ENCODE measurements at places on chromosomes 2 and 18. TPM values are rescaled to one million over a fixed set of nuclear protein-coding genes. Genes with fewer than 3 reads are reported as not detected.

GRCh38 chr2:138948070-138948539, 167.9 kb upstream of the NXPH2 start:
- DNase-seq: no peak

GRCh38 chr2:113707106-113707505, 49.3 kb downstream of the SLC35F5 start:
- DNase-seq: no peak

GRCh38 chr2:6054161-6054671, 362.0 kb downstream of the SOX11 start:
- no peak for DNase-seq

The GPR39 gene
- total RNA-seq: not detected

DNA sequence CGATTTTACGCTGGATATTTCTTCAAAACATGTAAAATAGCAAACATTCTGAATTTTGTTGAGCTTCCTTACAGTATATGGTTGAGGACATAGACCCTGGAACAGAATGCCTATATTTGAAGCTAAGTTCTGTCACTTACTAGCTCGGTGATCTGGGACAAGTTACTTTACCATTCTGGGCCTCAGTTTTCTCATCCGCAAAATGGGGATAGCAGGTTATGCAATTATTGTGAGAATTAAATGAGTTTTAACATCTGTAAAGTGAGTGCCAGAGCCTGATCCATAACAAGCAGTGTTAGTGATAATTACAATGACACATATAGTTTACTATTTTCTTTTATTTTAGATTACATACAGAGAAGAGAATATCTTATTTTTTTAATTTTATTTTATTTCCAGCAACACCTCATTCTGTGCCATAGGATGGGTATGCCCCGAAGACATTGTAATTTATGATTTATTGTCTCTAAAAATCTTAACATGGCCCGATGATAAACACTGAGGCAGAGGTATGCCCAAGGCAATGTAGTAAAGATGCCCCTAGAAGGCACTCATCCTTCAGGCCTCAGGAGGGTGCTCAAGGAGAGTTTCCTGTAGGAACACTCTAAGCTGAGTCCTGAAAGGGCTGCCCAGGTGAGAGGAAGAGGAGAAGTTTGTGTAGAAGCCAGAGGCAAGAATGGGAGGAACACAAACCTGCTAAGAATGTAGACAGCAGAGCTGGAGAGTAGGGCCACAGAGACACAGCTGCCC, 250.9 kb downstream of the BCL11A start:
- DNase-seq: no peak

GRCh38 chr18:5729983-5730699, 165.2 kb downstream of the TMEM200C start:
- DNase-seq: no peak

DNA sequence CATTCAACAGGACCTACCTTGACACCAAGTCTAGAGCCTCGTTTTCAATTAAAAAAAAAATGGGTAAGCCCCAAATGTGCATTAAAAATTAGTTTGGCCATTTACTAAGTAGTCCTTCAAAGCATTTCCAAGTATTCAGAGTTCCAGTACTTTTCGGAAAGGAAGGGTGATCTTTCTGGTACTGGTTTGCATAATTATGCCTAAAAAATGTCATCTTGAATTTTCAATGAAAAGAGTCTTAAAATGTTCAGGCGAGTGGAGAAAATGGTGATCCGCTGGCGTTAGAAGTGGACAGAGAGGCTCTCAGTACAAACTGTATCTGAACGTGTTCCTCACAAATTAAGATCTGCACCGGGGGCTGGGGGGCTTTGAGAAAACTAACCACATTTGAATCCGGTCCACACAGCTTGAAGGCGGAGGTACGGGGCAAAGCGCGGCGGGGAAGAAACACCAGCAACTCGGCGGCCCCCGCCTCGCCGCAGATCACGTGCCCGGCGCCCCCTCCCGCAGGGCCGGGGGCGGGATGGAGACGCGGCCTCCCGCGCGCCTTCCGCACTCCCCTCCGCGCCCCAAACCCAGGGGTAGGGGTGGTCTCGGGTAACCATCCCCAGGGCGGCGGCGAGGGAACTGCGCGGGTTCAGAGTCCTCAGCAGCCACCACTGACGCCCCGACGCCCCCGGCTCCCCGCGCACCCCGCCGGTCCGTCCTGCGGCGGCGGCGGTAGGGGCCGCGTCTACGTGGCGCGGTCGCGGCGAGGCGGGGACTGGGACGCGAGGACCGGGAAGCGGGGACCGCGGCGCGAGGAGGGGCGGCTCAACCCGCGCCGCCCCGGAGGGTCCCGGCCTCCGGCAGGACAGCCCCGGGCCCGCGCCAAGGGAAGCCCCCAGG, 564 bp downstream of the LPIN2 start:
- DNase-seq: peak; percentile 69

DNA sequence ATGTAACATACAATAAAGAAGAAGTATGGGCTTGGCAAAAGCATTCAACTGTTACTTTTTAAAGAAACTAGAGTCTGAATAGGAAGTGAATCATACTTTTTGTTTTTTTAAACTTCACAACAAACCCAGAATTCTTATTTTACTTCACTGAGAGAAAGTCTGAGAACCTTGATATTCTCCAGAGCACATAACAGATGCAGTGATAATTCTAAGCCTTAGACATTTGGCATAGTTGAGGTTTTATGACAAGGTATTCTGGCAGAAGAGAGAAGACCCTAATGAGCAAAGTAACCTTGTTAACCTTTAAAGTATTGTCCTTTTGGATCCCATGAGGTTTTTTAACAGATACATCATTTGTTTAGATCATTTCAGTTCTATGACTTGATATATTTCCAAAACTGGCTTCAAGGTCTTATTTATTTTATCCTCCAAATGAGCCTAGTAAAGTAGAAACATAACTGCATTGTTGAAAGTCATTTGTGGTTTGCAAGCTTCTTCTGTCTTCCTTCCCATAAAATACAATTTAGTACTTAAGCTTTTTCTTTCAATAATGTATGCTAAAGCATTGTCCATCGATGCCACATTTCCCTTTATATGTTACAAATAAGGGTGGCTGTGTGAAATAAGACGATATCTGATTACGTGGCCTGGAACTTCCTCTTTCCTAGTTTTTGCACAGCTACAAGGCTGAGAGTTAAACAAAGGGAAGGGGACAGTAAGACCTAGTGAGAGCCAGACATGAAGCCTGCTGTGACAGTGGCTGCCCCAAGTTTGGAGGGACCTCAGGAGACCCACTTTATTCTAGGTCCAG, 86.1 kb upstream of the ITPRID2 start:
- DNase-seq: no peak

GRCh38 chr2:239278361-239278760, 122.5 kb downstream of the HDAC4 start:
- no peak for DNase-seq

The PKP4 gene
- 37.0 TPM for total RNA-seq

- DNase-seq: no peak
These were observed 53.2 kb downstream of the BMPR2 start for GRCh38 chr2:202429164-202429980.

The AOX1 gene
- total RNA-seq: not detected

GRCh38 chr2:170361090-170361936, 183.4 kb downstream of the MYO3B start:
- DNase-seq: peak; percentile 45

GRCh38 chr2:179264368-179265081, at the start of gene SESTD1:
Gene SESTD1, minus strand, starts transcription at chr2:179264832. Its CDS starts 72,991 bp downstream, at chr2:179191841.
- DNase-seq: peak; percentile 80

DNA sequence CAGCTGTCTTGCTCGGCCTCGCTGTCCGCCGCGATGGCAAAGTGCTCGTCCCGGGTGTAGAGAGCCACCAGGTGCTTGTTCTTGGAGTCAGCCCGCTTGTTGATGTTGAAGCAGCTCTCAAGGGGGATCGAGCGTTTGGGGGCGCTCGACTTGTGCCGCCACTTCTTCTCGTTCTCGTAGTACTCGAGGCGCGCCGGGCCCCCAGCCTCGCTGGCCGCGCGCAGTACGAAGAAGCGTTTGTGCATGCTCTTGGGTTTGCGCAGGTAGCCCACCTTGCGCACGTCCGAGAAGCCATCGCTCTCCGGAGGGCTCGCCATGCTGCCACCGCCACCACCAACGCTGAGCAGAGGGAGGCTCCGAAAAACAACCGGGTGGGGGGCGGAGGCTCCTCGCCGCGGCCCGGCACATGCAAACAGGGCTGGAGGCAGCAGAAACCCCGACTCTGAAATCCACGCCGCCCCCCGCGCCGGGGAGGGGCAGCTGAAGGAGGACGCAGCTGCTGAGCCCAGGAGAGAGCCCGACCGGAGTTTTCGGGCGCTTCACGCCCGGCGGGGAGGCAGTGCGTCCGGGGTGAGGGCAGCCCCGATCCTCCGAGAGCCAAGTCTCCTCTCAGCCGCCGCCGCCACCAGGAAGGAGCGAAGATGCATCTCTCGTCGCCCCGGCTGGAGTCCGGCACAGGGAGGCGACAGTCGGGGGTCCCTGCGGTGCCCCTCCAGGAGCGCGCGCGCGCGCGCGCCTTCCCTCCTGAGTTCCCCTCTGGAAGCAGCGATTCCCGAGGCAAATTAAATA, 1.0 kb downstream of the IRS1 start:
- peak; percentile 77 for DNase-seq

DNA sequence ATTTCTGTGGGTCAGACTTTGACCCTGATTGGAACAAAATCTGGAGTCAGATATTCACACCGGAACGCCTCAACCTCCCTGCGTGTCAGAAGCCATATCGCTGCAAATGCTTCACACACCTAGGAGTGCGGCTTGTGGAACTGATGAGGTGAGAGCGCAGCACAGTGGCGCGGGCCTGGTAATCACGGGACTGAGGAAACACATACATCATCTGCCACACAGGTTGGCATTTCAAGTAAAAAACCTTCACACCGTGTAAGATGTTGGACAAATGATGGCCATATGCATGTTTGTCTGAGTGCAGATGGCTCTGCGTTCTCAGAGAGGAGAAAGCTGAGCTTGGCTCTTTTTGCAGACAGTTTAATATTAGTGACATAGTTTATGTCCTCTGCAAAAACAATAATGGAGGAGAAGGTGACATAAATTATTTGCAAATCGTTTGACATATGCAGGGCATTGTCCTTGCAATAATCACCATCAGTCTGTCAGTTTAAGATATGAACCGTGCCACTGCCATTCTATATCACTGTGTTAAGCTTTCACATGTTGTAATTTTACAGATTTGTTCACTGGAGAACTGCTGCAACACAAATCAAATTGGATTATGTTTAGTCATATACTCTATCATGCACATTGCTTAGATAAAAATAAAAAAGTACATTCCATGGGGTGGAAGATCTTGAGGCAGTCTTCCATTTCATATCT, 101.4 kb downstream of the MTX2 start:
- DNase-seq: no peak

DNA sequence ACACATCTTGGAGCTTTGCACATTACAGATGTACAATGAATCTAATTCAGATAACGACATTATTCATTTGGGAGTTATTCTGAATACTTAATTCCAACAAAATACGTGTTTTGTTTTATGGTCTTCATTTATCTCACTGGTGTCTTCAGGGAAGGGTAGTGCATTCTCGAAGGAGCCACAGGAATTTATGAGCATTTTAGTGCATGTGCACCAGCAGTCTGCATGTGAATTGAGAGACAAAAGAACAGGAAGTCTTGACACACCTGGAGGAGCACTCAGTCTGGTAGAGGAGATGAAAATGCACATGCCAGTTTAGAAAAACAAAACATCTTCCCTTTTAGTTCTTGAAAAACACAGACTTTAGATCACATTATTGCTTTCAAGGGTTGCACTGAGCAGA, 228.7 kb downstream of the LRATD1 start:
- DNase-seq: no peak

The TRIM43 gene
- not detected for total RNA-seq

The CDK15 gene
- total RNA-seq: not detected

DNA sequence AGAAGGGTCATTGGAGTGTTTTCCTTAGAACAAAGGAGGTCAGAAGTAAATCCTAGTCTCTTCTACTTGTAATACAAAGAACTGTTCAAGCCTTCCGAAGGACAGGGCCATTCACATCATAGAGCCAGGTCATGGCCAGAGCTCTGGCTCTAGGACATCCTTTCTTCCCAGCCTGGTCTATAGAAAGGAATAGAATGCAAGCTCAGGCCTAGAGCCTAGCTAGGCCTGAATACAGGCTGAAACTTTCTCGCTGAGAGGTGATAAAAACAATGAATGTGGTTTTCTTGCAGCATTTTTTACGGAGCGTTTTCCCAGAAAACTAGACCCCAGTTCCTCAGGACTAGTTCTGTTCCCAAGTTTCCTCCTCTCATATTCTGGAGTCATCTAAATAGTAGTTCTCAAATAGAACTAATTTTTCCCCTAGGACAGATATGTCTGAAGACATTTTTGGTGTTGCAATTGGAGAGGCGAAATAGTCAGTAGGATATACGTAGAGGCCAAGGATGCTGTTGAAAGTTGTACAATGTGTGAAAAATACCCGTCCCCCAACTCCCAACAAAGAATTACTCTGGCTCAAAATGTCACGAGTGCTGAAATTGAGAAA, 6.8 kb downstream of the UGT1A6 start:
- no peak for DNase-seq

The IL18R1 gene
- 40.3 TPM for total RNA-seq

- DNase-seq: no peak
These were observed 36.4 kb downstream of the PXDN start for GRCh38 chr2:1707771-1708418.

The SGPP2 gene
- 0.89 TPM for total RNA-seq

The THAP4 gene
- total RNA-seq: 35.0 TPM

DNA sequence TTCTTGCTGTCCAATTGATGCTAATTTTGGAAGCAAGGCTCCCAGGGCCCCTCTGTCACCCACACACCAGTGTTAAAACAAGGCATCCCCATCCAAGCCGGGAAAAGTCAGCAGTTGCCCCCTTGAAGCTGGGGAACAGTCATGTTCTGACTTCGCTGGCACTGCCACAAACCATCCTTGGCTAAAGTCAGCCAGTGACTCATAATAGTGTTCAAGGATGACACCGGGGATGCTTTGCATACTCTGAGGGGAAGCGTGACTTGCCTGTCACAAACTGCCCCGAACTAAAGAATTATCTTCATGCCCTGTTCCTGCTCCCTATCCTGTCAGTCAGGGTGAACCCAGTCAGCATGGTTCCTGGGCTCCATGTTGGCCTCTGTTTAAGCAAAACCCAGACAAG, 37.0 kb downstream of the TGFA start:
- DNase-seq: no peak

DNA sequence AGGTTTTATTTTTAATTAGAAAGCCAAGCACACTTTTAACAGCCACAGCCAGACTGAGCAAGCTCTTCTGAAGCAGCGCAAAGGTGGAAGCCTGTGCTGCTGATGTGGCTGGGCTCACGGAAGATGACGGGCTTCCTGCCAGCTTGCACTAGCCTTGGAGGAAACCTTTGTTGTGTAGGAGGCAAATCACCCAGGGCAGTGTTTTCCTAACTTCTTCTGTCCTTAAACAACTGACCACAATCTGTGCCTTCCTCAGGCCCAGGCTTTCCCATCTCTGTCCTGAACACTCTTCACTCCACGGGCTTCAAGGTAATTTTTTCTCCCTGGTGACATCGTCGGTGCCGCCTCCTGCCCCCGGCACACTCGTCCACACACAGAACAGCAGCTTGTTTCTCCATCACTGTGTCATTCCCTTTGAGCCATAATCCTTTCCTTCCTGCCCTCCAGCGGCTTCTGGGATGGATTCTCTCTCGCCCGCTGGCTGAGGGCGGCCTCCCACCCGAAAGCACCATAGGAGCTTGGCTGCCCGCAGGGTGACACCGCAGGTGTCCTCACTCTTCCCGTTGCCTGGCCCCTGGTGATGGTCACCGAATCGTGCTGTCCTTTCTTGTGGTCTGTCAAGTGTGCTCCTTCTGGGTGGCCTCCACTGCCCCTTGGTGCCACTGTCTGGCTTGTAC, 31.1 kb upstream of the INHBB start:
- DNase-seq: peak; percentile 41

Data from activated naive CD8-positive, alpha-beta T cell treated with anti-CD3 and anti-CD28 coated beads, Interleukin-2, amount 10 ng/mL, durations not matched to agents 7 days and 5 days (primary cell).